ENCODE measurements at places on chromosomes 3 and 15. TPM values are rescaled to one million over a fixed set of nuclear protein-coding genes. Genes with fewer than 3 reads are reported as not detected.

PLA2G4B gene
- 5.7 TPM for total RNA-seq

SKOR1 gene
- total RNA-seq: 0.07 TPM

DNA sequence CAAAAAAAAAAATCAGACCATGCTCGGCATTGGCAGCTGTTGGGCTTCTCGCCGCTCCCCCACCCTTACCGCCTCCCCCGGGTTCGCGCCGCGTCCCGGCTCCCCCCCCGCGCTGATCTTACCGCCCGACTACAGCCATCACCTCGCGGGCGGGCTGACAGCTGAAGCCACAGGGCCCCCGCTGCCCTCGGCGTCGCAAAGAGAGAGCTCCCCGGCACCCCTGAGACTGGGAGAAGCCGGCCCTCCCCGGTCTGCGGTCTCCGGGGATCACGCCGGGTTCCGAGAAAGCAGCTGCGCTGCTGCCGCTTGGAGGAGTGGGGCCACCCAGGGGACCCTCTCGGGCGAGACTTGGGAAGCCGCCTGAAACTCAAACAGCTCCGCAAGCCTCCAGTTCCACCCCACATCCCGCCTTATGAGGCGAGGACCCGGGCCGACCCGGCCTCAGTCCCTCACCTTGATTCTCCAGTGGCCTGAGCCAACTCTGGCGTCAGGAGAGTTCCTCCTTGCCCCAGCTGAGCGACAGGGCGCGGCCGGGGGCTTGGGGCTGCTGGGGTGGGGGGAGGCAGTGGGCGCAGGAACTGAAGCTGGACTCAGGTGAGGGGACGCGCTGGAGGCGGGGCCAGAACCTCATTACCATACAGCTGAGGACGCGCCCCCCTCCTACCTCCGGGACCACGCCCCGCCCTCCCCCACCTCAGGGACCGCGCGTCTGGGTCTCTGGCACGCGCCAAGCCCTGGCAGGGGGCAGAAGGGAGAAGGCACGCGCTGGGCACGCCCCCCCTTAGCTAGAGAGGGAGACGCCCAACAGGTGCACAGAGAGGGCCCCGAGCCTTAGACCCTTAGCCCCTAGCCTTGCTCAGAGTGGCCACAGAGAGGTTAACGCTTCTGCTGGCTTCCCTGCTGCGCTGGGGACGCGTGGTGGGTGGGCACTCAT lies 1.0 kb upstream of the DLL4 start:
- no peak for DNase-seq

DNA sequence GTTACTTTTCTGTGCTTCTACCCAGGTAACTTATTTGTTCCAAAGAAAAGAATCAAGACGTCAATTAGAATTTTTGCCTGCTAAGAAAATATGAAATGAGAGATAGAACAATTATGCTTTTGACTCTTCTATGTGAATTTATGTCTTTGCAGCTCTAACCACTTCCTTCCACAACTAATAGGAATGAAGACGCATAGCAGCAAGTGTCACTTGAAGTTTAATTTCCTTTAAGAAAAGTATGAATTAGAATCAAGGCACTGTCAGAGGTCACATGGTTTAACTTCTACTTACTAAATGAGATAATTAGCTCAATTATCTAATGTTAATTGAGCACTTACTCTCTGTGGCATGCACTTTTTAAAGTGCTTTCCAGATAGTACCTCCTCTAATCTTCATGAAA lies 3.3 kb downstream of the WDR49 start:
- no peak for DNase-seq

Measured in left ventricle myocardium superior (tissue), 1 donor.